ENCODE measurements at places on chromosomes 5 and 9.

GRCh38 chr5:54083851-54084250, 226.5 kb downstream of the ARL15 start:
- no peak for DNase-seq

GRCh38 chr5:169768416-169768815, 131.3 kb downstream of the DOCK2 start:
- DNase-seq = no peak

DNA sequence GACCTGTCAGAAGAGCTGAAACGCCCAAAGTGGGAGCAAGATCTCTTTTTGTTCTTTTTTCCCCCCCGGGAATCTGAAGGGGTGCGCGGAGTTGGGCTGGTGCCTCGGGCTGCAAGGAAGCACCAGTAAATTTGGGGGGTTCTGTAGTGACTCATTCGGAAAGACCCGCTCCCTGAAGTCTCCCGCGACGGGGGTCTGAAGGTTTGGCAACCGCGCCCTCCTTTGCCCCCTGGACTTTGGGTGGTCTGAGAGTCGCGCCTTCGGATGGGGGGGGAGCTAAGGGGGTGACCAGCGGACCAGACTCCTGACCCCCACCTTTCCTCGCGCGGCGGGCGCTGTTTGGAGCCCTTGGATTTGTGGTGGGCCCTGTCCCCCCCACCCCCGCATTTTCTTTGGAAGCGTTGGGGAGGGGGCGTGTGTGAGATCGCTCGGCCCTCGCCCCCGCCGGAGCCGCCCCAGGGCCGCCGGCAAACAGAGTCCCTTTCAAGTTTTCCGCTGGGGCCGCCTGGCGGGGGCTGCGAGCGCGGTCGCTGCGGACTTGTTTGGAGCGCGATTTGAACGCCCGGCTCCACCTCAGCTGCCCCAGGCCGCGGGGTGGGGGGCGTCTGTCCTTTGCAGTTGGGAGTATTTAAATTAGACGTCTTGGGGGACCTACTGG, 2.0 kb downstream of the CXXC5 start:
- DNase-seq = no peak

GRCh38 chr5:72468606-72469005, 38.6 kb downstream of the ZNF366 start:
- no peak for DNase-seq

GRCh38 chr9:33452828-33453271, 5.5 kb upstream of the AQP3 start:
- DNase-seq = peak; percentile 55

DNA sequence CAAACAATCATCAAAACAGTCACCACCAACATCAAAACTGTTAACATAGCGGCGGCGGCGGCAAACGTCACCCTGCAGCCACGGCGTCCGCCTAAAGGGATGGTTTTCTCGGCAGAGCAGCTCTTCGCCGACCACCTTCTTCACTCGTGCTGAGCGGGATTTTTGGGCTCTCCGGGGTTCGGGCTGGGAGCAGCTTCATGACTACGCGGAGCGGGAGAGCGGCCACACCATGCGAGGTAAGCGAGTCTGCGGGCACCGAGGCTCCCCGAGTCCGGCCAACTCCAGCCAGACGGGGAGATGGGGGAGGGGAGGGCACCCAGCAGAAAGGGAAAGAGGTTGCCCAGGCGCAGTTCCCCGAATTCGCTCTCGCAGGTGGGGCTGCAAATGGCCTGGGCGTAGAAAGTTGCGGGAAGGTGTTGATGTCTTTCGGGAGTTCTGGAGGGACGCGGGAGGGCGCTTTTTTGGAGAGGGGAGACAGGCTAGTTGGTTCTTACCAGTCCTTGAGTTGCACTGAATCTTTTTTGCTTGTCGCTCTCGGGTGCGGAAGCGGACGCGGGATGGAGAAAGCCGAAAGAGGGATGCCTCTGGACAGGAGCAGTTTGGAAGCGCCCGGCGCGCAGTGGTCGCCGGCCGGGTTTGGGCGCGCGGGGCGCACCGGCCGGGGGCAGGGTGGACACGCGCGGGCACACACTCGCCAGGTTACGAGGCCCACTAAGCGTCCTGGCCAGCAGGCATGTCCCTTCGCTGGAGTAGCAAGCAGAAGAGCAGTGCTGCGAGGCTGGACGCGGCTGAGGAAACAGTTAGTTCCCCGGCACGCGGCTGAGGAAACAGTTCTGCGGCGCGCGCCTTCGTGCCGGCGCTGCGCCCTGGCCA, 849 bp downstream of the RORB start:
- DNase-seq = no peak

- no peak for DNase-seq
These were observed 22.0 kb upstream of the LVRN start for GRCh38 chr5:115940080-115940810.
